ENCODE measurements at places on chromosomes 11 and 22.
A peak's percentile ranks its signal among the peaks of the same experiment; 100 is the strongest.

DNA sequence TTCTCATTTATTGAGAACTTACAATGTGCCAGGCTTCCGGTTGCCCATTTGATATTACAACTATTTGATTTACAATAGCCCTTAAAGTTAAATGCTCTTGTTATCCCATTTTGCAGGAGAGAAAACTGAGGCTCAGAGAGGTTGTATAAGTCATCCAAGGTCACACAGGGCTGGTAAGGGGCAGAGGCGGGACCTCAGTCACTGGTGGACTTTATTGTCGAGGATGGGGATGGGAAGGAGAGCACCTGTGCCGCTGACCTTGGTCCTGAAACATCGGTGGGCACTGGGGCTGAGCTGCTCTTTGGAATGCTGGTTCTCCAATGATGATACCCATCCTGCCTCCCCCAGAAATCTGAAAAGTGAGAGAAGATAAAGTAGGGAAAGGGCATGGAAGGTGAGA is 265.4 kb downstream of the MIAT start:
- DNase-seq: no peak

DNA sequence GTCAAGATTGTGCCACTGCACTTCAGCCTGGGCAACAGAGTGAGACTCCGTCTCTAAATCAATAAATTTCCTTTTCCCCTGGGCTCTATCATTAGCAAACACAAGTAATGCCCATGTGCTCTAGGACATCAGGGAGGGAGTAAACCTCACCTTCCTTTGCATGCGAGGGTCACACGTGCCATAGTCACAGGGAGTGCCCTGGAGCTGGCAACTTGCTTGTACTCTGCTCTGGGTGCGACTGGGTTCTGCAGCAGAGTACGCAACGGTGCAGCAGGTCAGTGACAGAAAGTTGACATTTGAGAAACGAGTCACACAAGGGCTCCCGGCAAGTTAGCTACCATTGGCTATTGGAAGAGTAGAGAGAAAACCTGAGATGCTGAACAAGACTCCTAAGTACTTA is 32.6 kb upstream of the CHKA start:
- DNase-seq: no peak

- DNase-seq: peak; percentile 73
Measured at GRCh38 chr11:128157423-128158298, 429.7 kb downstream of the ETS1 start.

DNA sequence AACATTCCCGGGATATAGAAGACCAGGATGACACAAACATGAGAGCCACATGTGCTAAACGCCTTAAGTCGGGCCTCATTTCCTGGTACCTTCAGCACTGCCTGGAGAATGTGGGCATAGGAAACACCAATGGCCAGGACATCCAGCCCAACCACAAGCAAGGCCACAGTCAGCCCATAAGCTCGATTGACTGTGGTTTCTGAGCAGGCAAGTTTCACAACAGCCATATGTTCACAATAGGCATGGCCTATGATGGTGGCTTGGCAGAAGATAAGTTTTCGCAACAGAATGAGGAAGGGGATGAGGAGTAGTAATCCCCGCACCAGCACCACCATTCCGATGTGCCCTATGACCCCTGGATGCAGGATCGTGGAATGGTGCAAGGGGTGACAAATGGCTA is 26.9 kb upstream of the OR56A1 start:
- DNase-seq: no peak

DNA sequence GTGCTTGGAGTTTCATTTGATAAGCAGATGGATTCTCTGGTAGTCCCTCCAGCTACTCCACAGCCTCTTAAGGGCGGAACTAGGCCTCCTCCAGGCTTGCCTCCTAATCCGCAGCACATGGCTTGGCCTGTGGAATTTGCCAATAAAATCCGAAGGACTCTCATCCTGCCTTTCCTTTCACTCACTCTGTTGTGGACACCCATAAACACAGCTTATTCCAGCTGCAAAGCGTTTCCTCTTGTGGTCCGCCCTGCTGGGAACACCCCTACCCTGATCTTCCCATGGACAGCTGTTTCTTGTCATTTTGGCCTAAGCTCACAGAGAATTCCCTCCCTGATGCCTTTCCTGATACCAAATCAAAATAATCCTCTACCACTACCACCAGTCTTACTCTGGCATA is 546.2 kb downstream of the NTM start:
- no peak for DNase-seq

Data from NCI-H774 (cell line).